ENCODE measurements at places on chromosomes 6 and 20. TPM values are rescaled to one million over a fixed set of nuclear protein-coding genes. Genes with fewer than 3 reads are reported as not detected.

GRCh38 chr6:33295621-33296369 is 2.9 kb downstream of the RGL2 start:
- no peak for DNase-seq

FAM162B gene
- total RNA-seq, result 2.5 TPM

GRCh38 chr6:113754291-113754690 is 102.9 kb upstream of the MARCKS start:
- DNase-seq, result no peak

BPI gene
- not detected for total RNA-seq

Data from progenitor cell of endocrine pancreas (in vitro differentiated cells).